GM13977 (cell line): ENCODE measurements at places on chromosomes 4 and X.

DNA sequence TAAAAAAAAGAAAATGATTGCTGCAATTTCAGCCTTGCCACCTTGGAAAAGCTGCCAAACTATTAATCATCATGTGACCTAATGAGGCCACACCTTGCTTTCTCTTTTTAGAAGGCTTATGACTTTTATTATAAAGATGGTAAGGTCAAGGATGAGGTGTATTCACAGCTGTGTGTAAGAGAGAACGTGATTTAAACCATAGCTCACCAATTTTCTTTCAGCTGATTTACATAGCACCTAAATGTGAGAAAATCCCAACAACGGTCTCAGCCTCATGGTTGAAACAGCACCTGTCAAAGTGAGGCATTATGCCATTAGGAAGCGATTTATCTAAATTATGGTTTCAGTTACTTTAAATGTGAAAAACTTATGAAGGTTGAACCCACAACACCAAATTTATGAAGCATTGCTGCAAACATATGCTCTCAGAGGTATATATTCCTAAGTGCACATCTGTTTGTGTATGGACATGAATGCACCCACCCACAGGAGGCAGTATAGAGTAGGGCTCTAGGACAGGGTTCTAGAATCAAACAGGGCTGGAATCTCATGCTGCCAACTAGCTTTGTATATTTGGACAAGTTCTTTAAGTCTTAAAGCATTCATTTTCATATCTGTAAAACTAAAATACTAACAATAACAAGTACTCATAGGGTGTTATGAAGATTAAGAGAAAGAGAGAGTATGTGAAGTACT lies 40.7 kb downstream of the ANXA3 start:
- peak; percentile 13 for DNase-seq

DNA sequence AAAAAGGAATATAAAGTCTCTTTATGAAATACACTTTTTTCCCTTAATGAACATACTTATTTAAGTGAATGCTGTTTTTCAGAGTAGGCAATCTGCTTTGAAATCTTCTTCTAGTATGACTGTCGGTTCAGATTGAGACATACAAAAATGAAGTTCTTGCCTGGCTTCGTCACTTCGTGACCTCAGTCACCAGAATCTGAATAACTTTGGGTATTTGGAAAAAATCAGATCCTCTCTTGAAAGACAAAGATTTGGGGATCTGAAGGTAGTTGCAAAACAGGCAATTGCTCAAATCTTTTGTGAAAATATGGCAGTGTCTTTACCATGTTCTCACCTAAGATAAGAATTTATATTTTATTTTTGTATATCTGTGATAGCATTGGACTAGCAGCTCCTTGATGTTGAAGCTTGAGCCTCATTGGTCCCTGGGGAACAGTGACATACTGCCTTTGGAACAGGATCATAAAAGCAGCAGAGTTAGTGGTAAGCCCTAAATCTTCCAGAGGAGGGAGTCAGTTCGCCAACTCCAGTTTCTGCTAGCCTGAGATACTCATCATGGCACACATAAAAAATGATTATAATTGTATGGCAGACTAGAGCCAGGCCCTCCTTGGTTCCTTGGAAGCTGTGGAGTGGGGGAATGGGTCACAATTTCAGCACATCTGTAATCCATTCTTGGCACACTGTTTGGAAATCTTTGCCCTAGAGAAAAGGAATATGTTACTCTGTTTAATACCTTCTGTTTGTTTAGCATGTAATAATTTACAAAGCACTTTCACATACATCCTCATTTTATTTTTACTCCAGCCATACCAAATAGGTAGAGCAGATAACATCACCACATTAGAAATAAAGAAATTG lies 5.0 kb downstream of the ARFIP1 start:
- no peak for DNase-seq

DNA sequence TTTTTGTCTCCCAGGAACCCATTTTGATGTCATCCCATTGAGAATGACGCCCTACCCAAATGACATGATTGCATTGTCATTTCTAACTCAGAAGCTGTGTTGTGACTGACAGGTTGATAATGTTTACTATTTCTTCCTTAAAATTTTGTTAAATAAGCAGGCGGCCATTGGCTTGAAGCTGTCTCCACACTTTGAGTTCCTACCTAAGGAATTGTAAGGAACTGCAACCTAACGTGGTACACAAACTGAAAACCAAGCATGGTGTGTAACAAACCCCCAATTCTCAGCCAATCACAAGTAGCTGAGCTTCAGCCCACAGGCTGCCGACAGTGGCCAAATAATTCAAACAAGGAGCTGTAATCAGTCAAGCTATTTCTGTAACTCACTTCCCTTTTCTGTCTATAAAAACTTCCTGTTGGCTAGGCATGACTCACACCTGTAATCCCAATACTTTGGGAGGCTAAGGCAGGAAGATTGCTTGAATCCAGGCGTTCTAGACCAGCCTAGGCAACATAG lies 2.9 kb upstream of the MND1 start:
- DNase-seq: no peak

GRCh38 chr4:79450053-79450452 lies 42.0 kb upstream of the GK2 start:
- DNase-seq: no peak

DNA sequence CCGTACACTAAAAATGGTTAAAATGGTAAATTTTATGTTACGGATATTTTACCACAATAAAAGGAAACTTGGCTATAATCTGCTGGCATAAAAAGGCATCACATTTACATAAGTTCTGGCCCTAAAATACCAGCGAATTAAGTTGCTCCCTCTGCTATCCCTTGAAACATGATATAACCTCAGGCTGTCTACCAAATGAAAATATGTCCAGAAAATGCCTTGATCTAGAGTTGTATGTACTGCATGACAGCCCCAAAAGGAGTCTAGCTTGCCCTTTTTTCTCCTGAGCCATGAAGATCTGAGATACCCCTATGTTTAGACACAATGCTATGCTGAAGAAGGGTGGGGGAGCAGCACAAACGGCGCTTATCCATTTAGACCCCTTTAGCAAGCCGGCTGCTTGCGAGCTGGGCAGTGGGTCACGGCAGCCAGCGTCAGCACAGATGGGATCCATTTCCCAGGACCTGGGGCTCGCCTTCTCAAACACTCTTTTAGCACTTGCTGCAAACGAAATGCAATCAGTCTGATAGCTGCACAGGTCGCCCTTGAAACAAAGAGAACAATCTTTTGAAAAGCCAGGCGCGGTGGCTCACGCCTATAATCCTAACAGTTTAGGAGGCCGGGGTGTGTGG lies 77.0 kb downstream of the AFAP1 start:
- no peak for DNase-seq

- no peak for DNase-seq
Measured at GRCh38 chrX:124274438-124275181, 57.9 kb upstream of the TEX13D start.

GRCh38 chr4:57055886-57056285 lies 54.3 kb downstream of the IGFBP7 start:
- no peak for DNase-seq

GRCh38 chrX:13955095-13955647 lies 74.5 kb downstream of the GEMIN8 start:
- no peak for DNase-seq

DNA sequence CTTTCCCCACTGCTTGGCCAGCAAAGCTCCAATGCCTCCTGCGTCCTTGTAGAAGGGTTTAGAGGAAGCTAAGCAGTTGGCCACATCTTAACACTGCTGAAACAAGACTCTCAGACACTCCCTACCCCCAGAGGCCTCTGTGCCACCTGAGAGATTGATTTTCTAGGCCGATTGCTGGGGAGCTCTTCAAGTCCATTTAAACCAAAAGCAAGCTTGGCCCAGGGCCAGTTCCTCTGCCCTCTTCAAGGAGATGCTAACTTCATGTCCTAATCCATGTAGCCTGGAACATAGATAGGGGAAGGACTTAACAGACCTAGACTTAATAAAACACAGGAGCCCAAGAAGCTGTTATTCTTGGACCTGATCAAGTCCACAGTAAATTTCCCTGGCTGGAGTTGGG lies 27.2 kb upstream of the FMR1NB start:
- DNase-seq: no peak

DNA sequence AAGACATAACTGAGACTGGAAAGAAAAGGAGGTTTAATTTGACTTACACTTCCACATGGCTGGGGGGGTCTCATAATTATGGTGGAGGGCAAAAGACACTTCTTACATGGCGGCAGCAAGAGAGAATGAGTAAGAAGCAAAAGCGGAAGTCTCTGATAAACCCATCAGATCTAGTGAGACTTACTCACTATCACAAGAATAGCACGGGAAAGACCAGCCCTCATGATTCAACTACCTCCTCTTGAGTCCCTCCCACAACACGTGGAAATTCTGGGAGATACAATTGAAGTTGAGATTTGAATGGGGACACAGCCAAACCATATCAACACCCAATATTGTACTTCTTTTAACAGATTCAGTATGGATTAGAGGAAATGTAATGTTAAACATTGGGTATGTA lies 646.6 kb downstream of the ANKRD50 start:
- DNase-seq: no peak

DNA sequence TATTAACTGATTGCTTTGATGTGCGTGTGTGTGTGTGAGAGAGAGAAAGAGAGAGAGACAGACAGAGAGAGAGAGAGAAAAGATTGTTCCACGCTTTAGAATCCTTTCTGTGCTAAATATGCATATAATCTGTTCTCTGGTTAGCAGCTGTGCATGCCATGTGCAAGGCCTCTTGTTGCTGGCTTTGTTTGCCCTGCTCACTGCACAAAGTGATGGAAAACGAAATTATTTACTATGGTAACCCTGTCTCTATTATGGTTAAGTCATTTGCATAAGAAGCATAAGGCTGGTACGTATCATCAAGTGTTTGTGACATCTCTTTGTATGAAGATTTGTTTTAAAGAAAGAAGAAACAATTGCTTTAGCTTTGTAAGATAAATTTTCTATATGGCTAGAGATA lies 190.2 kb upstream of the POF1B start:
- DNase-seq: no peak

DNA sequence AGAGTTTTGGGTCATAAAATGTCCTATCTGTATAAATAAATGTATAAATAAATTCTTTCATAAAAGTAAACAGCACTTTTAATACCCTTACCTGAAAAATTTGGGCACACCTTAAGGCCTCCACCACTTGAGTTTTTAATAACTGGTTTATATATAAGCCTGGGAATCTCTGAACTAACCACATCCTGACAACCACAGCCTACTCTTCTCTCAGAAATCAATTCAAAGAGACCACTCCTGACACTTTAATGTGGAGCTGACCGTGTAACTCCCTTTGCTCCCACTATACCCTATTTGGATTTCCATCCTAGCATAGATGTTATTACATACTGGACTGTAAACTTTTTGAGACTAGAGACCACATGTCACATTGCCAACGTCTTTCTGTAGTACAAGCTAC lies 3.5 kb downstream of the FBXL5 start:
- no peak for DNase-seq
